B cell (primary cell): ENCODE measurements at places on chromosomes 3 and 15. TPM values are rescaled to one million over a fixed set of nuclear protein-coding genes. Genes with fewer than 3 reads are reported as not detected.

The DCBLD2 gene
- total RNA-seq = 2.1 and 3.5 TPM in 2 replicates

The AADAC gene
- total RNA-seq = not detected in 2 replicates

The GABRA5 gene
- total RNA-seq = not detected in 2 replicates

DNA sequence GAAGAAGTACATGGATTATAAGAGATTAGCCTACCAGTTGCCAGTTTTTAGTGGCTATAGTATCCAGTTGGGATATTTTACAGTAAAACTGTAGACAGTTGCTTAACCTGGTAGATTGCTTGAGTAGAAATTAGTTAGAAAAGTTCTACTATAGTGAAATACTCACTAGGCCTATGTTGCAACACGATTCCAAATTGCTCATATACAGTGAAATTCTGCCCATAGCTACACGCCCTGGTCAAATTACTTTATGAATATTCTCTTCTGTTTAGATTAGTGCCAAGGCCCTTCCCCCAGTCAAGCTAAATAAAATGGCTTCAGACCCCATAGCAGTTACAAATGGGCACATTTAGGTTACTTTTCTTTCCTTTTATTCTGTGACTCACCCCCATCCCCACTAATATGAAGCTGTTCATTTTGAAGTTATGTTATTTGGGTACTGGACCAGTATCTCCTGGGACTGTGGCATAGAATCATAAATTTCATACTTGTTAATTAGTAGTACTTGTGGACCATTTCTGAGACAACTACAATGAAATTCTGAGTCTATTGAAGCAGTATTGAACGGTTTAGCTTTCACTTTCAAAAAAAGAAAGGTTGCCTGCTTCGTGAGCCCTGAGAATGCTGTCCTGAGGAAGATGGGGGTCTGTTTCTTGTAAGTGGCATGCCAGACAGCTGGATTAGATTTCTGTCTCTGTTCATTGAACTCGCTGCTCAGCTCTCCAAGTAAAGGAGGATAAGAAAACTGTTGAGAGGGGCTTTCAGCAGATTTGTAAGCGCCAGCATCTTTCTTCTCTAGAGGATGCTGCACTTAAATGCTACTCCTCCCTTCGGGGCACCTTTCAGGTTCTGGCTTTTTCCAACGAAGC lies 65.8 kb upstream of the CFAP20DC start:
- H3K27me3 ChIP-seq = no peaks in the 10 kb centered on the region
- H3K4me3 ChIP-seq = no peak overlapping the region
- no peak for DNase-seq
- no peaks in the 10 kb centered on the region for H3K36me3 ChIP-seq
- H3K27ac ChIP-seq = no peak overlapping the region

DNA sequence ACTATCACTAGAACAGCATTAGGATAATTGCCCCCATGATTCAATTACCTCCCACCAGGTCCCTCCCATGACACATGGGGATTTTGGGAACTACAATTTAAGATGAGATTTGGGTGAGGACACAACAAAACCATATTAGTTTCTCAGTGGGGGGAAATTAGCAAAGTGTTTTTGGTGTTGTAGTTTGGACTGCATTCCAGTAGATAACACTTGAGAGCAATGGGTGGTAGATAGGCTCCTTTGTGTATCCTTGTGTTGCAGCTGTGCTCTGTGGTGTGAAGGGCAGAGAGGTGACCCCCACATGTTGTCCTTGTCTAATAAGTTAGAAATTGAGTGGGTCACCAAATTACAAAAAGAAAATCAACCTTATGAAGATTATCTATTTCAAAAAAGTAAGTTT lies 223.8 kb downstream of the SATB1 start:
- no peaks in the 10 kb centered on the region for H3K27me3 ChIP-seq
- H3K4me1 ChIP-seq = no peaks in the 10 kb centered on the region

DNA sequence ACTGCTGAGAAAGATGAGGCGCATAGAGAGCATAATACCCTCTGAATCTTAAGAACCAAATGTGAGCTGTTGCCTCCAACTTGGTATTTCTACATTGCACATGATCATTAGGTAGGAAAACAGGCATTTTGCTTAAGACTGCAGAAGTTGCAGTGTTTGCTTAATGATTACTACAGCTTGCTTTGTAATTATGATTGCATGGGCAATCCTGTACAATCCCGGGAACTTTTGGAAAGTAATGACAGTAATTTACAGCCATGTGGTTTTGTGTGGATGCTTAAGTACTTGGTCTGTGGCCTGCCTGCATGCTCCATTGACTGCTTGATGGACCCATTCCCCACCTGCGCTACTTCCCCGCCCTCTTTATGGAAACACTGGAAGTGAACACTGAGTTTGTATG lies 301.1 kb downstream of the DIPK2A start:
- H3K4me3 ChIP-seq = no peak overlapping the region
- H3K36me3 ChIP-seq = no peaks in the 10 kb centered on the region
- H3K4me1 ChIP-seq = peaks cover 7% of the 10 kb centered on the region
- no peak overlapping the region for H3K27ac ChIP-seq
